ENCODE measurements at places on chromosomes 7 and 10.

GRCh38 chr7:84142726-84143125 lies 51.9 kb downstream of the SEMA3A start:
- DNase-seq: no peak

- no peak for DNase-seq
Observed at GRCh38 chr7:137609500-137609899, 237.3 kb downstream of the DGKI start.

DNA sequence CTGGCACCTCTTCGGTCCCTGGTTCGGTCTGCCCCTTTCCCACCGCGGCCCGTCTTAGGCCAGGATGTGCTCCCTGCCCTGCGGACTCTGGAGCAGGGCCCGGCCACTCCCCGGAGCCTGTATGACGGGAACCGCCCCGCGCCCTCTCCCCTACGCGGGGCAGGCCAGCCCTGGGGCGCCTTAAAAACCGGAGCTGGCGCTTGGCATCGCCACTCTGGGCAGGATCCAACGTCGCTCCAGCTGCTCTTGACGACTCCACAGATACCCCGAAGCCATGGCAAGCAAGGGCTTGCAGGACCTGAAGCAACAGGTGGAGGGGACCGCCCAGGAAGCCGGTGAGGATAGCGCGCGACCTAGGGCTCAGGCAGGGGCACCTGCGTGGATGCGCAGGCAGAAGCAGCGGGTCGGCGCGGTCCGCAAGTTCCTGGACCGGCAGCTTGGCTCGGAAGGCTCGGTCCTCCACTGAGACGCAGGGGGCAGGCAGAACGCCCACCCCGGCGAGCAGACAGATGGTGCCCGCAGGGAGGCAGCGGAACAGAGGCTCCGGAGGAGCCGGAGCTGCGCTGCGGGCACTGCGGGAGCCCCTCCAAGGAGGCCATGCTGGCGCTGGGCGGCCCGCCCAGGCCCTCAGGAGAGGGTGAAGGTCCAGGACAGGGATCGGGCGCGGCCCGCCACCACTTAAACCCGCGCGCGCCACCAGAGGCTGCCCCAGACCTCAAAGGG lies at the start of gene ADIRF:
TSS of gene ADIRF (plus strand) at position 212 of the 723 bp plus-strand sequence. CDS start at position 275, 63 bp downstream.
- DNase-seq: peak; percentile 33

GRCh38 chr10:102269017-102269416 lies 23.7 kb downstream of the GBF1 start:
- DNase-seq: no peak

GRCh38 chr10:14009371-14010100 lies 321.2 kb downstream of the FRMD4A start:
- no peak for DNase-seq

- DNase-seq: peak; percentile 24
Observed at GRCh38 chr10:99431190-99431760, 851 bp upstream of the GOT1 start.

DNA sequence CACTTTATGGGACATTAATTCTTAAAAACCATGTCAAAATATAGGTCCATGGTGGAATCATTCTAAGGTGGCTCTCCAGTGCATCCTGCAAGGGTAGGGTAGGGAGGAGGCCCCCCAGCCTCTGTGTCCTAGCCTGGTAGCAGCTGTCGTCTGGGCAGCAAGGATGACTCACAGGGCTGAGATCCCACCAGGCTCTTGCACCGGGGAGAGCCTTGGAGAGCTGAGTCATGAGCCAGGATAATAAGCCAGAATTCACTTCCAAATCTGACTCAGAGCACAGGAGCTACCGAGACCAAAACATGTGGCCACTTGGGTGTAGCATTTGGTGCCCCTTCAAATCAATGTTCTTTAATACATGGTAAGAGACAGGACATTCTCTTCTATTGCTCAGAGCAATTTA lies 298.5 kb downstream of the NEBL start:
- no peak for DNase-seq
